Left lung (tissue), 14 donors: ENCODE measurements at places on chromosomes 4 and X. TPM values are rescaled to one million over a fixed set of nuclear protein-coding genes. Genes with fewer than 3 reads are reported as not detected.

The GAGE1 gene
- total RNA-seq: not detected

- no peaks in the 10 kb centered on the region for H3K4me1 ChIP-seq
- H3K27ac ChIP-seq: no peak overlapping the region
- no peaks in the 10 kb centered on the region for H3K36me3 ChIP-seq
- peak; percentile 68 for DNase-seq
- no peak overlapping the region for H3K4me3 ChIP-seq
Observed at GRCh38 chr4:41408859-41409593, 128.9 kb upstream of the LIMCH1 start.

The SPOCK3 gene
- 0.15 TPM for total RNA-seq

DNA sequence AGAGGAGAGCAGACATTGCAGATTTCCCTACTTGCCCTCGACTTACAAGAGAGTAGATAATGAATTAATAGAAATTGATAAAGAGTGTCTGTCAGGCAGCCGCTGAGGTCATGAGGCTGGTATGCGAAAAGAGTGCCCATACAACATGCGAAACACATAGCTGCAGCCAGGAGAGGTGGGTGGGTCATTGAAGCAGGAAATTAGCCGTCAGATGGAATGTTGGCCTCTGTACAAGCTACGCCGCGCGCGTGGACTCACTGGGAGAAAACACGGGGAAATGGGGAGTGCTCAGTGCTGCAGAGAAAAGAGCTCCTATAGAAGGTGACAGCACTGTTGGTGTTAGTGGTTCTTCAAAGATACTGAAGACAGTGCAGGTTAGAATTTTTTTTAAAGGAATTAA is 125.1 kb downstream of the RAPGEF2 start:
- H3K4me3 ChIP-seq: peak overlapping the region; percentile 6
- DNase-seq: peak; percentile 78
- H3K36me3 ChIP-seq: no peaks in the 10 kb centered on the region
- H3K4me1 ChIP-seq: no peaks in the 10 kb centered on the region

The SLC38A5 gene
- 70.7 TPM for total RNA-seq

DNA sequence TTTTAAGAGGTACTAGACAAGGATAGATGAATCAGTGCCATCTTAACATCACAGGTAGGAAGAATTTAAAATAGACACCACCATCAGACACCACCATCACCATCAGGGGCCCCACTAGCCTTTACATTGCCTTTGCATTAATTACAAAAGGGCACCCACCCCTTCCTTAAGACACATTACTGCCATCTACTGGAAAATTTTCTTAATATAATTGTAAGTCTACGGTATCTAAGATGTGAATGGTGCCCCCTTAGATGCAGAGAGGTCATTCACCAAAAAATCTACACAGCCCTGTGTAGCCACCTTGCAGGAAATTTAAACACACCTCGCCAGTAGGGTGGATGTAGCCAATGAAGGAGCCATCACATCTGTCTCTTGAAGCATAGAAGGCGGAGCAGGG is 184.1 kb downstream of the MID1IP1 start:
- no peaks in the 10 kb centered on the region for H3K36me3 ChIP-seq
- H3K4me3 ChIP-seq: no peak overlapping the region
- DNase-seq: no peak
- no peak overlapping the region for H3K27ac ChIP-seq
- H3K27me3 ChIP-seq: no peaks in the 10 kb centered on the region
- H3K4me1 ChIP-seq: no peaks in the 10 kb centered on the region

The CCDC158 gene
- total RNA-seq: 0.47 TPM

DNA sequence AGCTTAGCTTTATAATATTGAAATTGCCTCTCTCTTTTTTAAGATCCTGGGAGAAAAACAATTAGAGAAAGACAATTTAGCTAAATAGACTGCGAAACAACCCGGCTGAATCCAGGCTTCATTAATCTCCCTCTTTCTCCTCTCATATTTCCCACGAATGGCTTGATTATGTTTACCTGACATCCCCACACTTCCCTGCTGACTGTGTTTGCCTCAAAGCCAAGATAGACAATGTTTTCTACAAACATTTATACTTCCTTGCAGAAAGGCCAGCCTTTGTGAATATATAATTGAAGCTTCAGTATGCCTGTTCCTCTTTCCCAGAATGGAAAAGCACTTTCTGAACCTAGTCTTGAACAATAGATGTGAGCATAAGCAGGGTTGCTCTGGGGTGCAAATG is 566.8 kb downstream of the PDHA2 start:
- no peak overlapping the region for H3K27ac ChIP-seq
- DNase-seq: no peak
- H3K36me3 ChIP-seq: no peaks in the 10 kb centered on the region
- no peaks in the 10 kb centered on the region for H3K27me3 ChIP-seq
- H3K4me3 ChIP-seq: no peak overlapping the region

GRCh38 chr4:145195167-145195952 is 15.0 kb upstream of the OTUD4 start:
- H3K4me1 ChIP-seq: no peaks in the 10 kb centered on the region
- H3K36me3 ChIP-seq: no peaks in the 10 kb centered on the region
- H3K27ac ChIP-seq: no peak overlapping the region
- H3K27me3 ChIP-seq: no peaks in the 10 kb centered on the region
- no peak for DNase-seq

DNA sequence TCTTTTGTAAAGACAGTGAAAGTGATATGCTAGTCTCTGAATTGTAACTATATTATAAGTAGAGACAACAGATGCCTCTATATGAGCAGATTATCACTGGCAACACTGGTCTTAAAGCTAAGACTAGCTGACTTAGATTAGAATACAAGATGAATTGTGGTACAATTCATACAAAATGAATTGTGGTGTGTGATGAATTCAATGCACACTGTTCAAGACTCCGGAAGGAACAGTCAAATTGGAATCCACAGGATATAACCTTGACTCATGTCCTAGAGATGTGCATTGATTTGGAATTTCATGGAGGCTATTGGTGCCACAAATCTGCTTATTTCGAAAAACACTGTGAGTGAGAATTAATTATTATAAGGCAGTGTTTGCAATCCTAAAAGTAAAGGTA is 701.8 kb downstream of the PCDH7 start:
- no peak overlapping the region for H3K27ac ChIP-seq
- no peaks in the 10 kb centered on the region for H3K36me3 ChIP-seq

The TSPAN7 gene
- 34.8 TPM for total RNA-seq
